ENCODE measurements at places on chromosomes 2 and 18.

- no peak for DNase-seq
Observed at GRCh38 chr2:1881998-1882397, 137.7 kb upstream of the PXDN start.

GRCh38 chr18:52826994-52827393 lies 487.0 kb downstream of the DCC start:
- no peak for DNase-seq

- no peak for DNase-seq
Observed at GRCh38 chr18:54942569-54942968, 16.7 kb downstream of the CCDC68 start.

GRCh38 chr2:136000502-136000901 lies 15.1 kb upstream of the DARS1 start:
- DNase-seq = no peak

GRCh38 chr18:22213333-22213973 lies 44.1 kb downstream of the GATA6 start:
- DNase-seq = no peak

DNA sequence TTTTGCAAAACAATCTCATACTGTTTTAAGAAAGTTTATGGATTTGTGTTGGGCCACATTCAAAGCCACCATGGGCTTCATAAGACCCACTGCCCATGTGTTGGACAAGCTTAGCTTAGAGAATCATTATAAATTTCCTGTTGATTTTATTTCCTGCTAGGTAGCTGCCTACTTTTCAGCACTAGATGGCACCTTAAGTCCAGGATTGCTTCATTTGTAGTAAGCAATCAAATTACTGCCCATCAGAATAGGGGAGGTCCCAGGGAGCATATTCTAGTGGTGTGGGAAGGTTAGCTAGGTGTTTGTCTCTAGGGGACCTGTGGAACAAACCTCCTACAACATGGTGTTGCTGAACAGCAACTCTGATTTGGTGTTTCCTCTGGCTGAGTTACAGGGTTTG lies 11.0 kb upstream of the DCDC2C start:
- no peak for DNase-seq

- no peak for DNase-seq
Observed at GRCh38 chr2:18651842-18652774, 62.7 kb upstream of the NT5C1B start.

DNA sequence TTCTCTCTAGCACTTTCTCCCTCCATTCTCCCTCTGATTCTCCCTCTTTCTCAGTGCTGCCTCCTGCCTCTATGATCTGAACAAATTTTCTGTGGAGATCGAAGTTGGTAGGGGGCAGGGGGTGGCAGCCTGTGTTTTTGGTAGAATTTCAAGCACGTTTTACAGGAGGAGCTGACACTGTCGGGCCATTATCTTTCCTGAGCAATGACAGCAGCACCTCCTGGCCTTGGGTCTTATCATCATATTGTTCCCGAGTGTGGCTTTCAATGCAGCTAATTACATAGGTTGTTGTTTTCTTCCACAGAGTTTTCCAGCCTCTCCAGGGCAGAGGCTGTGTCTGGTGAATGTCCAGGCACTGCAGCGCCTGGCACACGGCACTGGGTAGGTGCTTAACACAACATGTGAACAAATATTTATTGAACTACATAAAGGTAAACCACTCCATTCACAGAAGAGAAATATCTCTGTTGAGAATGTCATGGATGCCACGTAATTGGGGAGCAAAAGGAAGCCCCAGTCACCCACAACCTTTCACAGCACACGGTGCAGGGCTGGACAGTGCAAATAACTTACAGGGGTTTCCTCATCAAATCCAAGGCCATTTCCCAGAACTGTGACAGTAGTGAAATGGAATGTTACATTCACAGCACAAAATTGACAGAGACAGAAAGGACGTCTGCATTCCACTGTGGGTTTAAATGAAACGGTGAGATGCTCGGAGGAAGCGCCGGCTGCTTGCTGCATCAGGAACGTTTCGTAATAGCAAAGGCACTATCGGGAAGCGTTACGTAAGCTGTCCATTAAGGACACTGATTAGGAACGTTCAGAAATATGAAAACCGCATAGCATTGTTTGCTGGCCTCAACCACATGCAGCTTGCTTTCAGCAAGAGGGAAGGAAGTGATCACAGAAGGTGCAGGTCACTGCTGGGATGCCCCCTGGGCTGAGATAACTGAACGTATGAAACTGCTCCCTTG lies 6.5 kb upstream of the KCNG2 start:
- peak; percentile 51 for DNase-seq

DNA sequence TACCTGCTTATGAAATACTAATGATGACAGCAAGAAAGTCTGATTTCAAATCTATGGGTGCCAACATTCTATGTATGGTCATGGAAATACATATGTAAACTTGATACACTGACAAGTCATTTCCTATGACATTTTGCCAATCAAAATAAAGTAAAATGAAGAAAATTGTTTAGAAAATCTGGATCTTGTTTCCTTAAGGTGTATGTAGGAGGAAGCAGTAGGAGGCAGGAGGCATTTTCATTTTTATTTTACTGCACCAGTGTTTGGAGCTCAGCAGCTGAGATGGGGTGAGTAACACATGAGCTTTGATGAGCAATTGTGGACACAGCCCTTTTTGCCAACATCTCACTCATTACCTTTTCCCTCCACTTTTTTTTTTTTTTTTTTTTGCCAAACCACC lies 167.0 kb downstream of the AFF3 start:
- DNase-seq = no peak

DNA sequence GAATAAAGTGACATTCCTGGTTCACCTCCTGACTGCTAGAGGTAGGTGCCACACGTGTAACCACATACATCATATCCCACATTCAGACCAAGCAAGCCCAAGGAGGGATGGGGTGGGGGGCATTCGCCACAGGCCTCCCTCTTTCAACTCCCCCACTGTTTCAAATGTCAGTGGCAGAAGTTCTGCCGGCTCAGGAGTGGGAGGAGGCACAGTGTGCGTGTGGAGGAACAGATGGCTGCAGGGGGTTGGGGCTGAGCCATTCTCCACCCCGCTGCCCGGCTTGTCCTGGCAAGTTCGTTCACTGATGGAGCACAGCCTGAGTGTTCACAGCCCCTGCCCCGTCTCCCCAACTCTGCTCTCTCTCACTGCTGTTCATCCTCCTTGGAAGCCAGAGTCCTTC lies 75.4 kb upstream of the TANC1 start:
- DNase-seq = no peak

GRCh38 chr2:35938838-35939237 lies 416.7 kb upstream of the CRIM1 start:
- no peak for DNase-seq

- no peak for DNase-seq
Observed at GRCh38 chr2:168667156-168667555, 135.3 kb upstream of the NOSTRIN start.

- DNase-seq = no peak
Observed at GRCh38 chr2:1156059-1156458, 205.4 kb downstream of the SNTG2 start.

GRCh38 chr18:61064911-61065310 lies 268.3 kb upstream of the CDH20 start:
- DNase-seq = no peak

DNA sequence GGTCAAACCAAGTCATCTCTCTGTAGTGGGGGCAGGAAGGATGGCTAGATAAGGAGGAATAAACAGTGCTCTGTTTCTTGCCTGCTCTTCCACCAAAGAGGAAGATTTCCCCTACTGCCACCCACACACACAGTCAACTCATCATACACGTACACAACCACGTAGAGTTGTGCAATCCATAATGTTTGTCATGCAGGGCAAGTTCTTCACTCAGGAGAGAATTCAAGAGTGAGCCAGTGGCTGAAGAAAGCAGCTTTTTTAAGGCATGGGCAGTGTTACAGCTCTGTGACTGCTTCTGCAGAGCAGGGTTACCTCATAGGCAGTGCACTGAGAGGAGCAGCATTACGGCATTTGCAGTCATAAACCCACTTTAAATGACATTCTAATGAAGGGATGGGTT lies 283.0 kb downstream of the RND3 start:
- DNase-seq = no peak

DNA sequence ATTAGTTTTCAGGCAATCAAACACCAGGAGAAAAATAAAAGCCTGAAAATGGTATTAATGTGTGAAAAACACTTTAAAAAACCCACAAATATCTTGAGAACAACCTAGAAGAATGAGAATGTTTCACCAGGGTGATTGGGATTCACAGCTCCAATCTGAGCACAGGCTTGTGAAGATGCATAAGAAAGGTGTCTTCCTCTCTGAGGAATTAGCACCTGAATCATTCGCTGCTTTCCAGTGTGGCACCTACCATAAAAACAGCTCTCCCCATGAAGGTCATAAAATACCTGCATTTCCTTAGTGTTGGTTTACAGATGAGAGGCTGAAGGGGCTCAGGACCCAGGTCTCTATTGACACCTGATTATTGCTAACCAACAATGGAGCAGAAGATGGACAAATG lies 499.7 kb upstream of the KLHL29 start:
- no peak for DNase-seq

- DNase-seq = no peak
Observed at GRCh38 chr2:237299906-237300305, 114.1 kb downstream of the COL6A3 start.

- DNase-seq = no peak
Observed at GRCh38 chr2:205850132-205850531, 167.8 kb downstream of the NRP2 start.

Data from CD4-positive, alpha-beta T cell treated with Interleukin-15 for 1 hour (primary cell).